ENCODE measurements at places on chromosomes 4 and X.

GRCh38 chr4:147981305-147981704, 249.4 kb downstream of the ARHGAP10 start:
- no peak for DNase-seq

DNA sequence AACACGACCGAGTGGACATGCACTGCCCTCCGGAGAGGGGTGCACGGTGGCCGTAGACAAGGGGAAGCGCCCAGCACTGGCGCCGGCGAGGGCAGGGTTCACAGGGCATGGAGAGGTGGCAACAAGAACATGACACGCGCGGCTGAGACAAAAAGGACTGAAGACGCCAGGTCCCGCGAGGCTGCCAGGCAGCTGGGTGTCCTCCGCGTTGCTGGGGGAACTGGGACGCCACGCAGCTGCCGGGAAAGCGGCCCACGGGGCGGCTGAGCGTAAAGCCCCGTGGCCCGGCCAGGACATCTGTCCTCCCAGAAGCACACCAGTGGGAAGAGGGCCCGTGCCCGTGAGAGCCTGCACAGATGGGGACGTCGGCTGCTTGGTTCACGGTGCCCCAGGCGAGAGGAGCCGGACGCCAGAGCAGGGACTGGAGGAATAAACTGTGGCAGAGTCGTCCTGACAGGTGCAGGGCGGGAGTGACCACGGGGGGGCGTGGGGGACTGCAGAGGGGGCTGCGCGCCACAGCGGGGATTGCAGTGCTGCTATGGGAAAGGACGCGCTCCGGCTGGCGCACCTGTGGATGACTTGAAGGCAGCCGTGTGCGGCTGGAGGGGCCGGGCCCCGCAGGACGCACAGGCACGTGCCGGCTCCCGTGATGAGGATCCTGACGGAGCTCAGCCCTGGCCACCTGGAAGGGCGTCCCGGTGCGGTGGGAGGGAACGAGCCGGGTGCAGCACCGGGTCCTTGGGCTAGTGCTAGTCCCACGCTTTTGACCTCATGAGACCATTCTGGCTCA, 32.1 kb upstream of the GTPBP6 start:
- DNase-seq: no peak

GRCh38 chrX:25851141-25851540, 287.0 kb upstream of the MAGEB18 start:
- no peak for DNase-seq

- DNase-seq: no peak
Observed at GRCh38 chr4:80538276-80538926, 202.9 kb downstream of the CFAP299 start.

GRCh38 chr4:73573794-73574528, 46.3 kb downstream of the RASSF6 start:
- peak; percentile 77 for DNase-seq

DNA sequence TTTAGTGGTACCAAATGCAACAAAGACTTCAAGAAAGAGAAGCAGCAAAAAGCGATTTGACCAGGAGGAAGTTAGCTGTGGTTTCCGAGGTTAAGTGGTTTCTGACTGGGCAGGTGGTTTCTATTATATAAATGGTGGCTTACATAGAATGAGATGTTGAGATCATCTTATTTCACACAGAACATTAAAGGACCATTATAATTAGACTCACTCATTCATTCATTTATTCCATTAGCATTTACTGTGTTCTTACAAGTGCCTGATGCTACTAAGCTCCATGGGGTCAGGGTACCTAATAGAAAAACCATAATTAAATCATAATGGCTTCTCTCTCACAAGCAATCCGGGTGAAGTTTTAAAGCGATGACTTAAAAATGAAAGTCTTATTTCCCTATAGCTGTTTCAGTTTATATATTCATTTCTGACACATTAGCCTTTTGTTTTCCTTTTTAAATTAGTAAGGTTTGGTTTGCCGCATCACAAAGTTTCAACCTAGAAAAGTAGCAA, 10.6 kb downstream of the TSPAN6 start:
- peak; percentile 48 for DNase-seq

DNA sequence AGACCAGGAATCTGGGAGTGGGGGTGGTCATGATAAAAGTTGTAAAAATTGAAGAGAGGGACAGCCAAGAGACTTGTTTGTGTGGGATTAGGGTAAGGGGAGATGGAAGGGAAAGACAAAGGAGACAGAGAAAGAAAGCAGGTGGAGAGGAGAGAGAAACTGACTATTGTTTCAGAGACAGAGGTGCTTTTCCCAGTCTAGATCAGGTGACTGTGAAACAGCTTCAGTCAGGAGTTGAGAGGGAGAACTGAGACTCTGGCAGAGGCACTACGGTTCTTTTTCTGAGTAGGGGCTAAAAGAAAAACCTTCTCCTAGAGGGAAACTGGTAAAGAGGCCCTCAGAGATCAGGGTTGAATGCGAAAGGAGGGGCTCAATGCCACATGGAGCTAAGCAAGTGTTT, 106.4 kb downstream of the KDR start:
- no peak for DNase-seq

- DNase-seq: no peak
Observed at GRCh38 chrX:46582966-46583365, 9.4 kb downstream of the CHST7 start.

- DNase-seq: no peak
Observed at GRCh38 chrX:47749185-47749967, 87.3 kb upstream of the ZNF81 start.

DNA sequence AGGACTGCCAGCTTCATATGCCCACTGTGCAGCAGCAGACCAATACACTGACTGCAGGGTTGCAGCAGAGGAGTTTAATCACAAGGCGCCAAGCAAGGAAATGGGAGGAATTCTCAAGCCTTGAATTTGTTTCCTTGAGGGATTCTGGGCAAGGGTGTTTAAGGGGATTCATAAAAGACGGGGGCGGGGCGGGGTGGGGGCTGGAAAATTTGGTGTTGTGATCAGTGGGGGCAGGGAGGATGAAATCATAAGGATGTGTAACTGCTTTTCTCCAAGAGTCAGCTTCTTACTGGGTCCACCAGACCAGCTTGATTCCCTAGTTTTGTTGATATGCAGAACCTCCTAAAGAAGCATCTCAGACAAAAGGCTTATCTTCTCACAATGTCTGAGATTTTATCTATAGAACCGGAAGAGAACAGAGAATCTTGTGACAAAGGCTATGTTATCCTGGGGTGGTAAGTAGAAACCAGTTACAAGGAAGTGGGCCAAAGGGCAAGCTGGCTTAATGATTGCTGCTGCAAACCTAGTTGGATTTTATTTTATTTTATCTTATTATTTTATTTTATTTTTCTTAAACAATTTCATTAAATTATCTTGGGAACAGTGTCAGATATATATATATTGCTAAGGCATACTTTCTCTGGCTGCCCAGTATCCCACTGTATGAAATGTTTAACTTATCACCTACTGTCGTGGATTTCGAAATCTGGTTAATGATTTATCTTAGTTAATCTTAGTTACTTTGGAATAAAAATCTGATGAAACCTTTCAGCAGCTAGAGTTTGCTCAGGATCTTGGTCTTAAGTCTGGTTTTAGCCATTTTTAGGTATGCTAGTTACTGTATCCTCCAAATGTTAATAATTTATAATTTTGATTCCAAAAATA, 276.4 kb downstream of the RPA4 start:
- no peak for DNase-seq

DNA sequence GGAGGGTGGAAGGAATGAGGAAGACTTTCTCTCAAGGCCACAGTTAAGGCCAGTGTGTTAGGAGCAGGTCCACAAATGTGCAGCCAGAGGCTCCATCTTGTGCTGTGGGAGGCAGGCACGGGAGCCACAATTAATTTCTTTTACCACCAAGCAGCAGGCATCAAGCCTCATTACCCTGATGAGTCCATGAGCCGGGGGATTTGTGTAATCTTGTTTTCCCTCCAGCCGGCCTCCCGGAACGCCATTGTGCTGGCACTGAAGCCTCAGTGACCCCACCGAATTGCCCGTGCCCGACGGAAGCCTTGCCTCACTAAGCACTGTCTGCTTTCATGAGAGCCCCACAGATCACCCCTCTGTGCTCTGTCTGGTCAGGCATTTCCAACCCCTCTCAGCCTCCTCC, 154.7 kb upstream of the STX18 start:
- DNase-seq: no peak

Data from NB4 (cell line).